ENCODE measurements at places on chromosomes 2 and 18.

GRCh38 chr18:9960258-9960904, 46.6 kb downstream of the VAPA start:
- no peak for DNase-seq

DNA sequence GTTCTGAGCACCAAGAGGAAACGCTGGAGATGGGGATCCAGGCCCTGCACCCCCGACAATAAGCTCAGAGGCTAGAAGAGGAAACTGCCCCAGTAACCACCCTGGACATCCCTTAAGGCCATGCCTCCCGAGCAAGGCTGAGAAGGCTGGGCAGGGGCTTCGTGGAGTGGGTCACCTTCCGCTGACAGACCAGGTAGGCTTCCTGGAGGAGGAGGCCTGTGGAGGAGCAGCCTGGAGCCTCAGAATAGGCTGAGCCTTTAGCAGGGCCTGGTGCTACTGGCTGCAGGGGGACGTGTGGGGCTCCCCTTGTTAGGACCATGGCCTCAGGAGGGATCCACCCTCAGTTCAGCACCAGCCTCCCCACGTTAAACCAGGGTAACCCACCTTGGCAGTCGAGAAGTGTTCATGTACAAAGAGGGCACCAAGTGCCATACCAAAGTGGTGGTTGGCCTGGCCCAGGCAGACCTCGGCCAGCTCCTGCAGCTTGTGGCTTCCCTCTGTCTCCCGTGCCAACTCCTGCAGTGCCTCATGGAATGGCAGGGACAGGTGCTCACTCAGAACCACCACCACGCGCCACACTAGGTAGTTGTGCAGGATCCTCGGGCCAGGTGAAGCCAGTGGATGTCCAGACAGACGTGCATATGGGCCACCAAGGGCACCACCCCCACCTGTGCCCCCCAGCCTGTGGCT, 28.5 kb upstream of the ALPP start:
- DNase-seq = no peak

DNA sequence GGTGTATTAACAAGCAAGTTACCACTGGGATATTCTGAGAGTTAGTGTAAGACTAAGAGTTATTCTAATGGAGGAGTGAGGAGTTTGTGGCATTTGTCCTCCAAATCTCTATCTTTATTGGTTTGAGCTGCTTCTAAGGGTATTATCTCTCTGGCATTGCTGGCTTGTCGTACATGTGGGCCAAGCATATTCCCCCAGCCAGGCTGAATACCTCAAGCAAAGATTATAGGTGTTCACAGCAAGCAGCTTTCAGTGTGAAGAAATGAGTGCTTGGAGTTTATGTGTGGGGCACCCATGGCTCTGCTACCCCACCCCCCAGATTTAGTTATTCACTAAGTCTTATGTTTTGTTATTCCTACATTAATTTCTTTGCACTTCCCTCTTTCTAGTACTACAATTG, 193.6 kb upstream of the FANCL start:
- no peak for DNase-seq

DNA sequence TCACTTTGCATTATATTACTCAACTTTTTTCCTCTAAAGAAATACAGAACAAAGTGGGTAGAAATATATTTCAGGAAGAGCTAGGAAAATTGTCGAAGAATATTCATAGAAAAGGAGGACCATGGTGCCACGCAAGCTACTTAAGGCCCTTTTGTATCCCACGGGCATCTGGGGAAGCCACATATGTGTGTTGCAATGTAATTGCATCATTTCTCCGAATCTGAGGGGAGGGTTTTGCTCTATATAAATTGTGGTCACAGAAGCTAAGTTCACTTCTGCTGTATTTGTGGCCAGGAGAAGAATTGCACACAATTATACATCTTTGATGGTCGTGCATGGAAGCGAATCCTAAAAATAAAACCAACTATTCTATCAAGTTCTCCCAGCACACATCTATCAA, 360.3 kb downstream of the IRS1 start:
- no peak for DNase-seq

- DNase-seq = no peak
Observed at GRCh38 chr2:234998404-234999211, 46.8 kb downstream of the SH3BP4 start.

DNA sequence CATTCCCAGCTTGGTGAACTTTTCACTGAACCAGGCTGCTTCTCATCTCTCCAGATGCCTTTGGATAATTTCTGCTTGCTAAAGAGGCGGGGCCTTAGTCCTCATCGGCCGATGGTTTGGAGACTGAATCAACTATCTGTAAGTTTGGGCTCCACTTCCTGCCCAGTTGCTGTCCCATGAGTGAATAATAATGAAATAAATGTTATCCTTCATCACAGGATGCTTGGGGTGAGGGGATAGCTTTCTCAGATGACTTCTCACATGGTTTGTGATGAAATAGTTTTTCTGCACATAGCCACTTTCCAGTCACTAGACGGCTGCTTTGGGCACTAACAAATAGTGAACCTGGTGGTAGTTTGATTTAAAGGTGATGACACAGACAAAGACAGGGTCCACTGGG, 376.6 kb upstream of the TRIB2 start:
- DNase-seq = no peak

GRCh38 chr2:197028633-197029032, 102.1 kb upstream of the PGAP1 start:
- no peak for DNase-seq

- no peak for DNase-seq
Observed at GRCh38 chr18:48519431-48520100, 19.3 kb upstream of the CTIF start.

DNA sequence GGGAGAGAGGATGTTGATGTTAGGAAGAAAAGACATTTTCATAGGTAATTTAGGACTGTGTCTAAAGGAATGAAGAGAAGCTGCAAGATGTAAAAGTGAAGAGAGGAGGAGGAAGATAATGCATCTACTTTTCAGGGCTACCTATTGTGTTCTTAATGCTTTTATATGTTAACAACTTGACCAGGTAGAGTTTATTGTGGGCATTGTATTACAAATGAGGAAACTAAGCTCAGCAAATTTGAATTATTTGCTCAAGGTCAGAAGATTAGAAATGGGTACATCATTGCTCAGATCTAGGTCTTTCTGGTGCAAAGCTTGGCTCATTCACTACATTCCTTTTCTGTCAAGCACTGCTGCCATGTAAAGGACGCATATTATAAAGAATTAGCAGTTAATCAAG, 441.7 kb downstream of the THSD7B start:
- no peak for DNase-seq

DNA sequence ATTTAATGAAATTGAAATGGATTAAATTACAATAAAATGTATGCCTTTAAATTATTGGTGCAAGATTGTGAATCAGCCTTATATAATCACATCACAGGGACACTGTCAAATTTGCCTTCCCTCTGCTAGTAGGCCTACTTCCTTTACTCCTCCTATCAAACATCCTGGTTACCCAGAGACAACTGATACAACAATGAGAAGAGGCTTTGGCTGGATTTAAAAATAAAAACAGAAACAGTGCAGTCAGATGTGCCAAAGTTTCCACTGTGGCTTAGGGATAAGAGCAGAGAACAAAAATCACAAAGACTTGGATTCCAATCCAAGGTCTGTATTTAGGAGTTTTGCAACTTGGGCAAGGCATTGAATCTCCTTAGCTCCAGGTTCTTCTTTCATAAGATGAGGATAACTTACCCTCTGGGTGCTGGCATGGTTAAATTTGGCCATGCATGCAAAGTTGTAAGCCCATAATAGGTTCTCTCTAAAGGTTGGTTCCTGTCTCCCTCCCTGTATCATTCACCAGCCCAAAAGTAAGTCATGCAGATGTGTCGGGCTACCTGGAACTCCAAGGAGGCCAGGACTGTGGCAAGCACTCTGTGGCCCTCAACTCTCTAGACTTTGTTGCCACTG, 99.3 kb upstream of the LRATD1 start:
- DNase-seq = no peak

DNA sequence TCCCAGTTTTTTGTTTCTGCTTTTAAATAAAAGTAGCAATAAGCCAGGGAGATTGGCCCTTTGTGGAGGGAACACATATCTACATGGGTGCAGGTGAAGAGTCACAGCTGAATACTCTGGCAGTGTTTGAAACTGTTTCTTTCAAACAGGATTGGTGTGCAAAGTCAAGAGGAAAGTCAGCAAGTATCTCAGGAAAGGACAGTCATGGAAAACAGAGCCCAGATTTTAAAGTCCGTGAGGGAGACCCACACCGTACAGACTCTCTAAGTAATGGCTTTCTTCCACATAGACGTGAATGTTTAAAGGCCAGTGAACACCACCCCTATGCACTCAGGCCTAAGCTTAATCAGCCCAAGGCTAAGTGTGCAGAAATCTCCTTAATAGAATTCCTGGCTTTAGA, 95.3 kb downstream of the GFPT1 start:
- no peak for DNase-seq

DNA sequence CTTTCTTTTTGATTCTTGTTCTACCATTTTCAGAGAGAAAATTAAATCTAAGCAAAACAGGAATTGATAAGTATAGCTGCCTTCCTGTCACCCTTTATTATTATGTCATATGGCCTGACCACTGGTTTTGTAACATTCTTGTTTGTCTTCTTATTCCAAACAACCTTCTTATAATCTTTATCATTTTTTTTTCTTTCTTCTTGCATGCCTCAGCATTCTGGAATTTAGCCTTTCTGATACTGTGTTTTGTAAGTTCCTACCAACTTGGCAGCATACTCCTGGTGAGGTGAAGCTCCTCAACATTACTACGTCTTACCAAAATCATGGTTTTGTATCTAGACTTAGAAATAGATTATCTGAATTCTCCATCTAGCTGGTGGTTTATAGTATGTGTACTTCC, 199.2 kb downstream of the CAMKMT start:
- no peak for DNase-seq

GRCh38 chr2:7510353-7510752, 593.1 kb downstream of the RNF144A start:
- no peak for DNase-seq

GRCh38 chr2:216674376-216674775, 21.0 kb downstream of the IGFBP5 start:
- no peak for DNase-seq

GRCh38 chr2:239939736-239940483, 85.2 kb downstream of the NDUFA10 start:
- DNase-seq = no peak

- DNase-seq = no peak
Observed at GRCh38 chr2:196059491-196059960, 9.1 kb downstream of the DNAH7 start.

DNA sequence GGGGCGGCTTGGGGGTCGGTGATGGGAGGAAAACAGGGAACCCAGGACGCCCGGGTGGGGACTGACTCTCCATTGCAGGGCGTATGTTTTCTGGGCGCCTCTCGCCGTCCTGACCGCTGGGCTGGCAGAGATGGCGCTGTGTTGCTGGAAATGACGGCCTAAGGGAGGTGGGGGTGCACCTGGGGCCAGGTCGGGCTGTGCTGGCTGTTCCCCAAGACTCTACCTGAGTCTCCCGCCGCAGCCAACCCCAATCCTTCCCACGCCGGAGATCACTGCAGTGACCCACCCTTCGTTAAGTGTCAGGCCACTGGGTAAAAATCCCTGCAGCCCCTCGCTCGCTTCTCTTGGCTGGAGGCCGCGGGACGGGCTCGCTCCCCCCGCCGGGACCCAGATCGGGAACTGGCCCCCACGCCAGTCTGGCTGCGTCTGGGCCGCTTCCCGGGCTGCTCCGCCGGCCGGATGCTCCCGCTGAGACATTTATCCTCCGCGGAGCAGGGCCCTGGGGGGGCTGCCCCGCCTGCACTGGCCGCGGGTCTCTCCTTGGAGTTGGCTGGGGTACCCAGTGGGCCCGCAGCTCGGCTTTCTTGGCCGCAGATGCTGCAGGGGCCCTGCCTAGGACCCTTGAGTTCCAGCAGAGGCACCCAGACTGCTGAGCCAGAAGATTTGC, 7.8 kb upstream of the ARMC9 start:
- no peak for DNase-seq

GRCh38 chr2:9144617-9145016, 62.0 kb upstream of the ASAP2 start:
- DNase-seq = no peak

DNA sequence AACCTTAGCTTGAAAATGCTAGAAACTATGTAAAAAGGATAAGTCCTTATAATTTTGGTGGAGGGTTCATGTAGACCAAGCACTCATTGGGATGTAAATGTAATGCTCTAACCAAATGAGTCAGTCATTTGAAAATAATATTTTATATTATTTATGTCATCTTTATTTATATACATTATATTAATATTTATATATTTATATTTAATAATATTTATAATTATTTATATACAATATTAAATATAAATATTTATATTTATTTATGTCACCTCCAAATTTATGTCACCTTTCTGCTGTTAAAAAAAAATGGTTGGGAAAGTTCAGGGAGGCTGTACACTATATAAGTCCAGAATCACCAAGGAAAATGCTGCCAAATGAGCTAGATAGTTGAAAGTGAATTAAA, 254.3 kb downstream of the FIGN start:
- DNase-seq = no peak

GRCh38 chr18:2850816-2851215, 4.0 kb downstream of the EMILIN2 start:
- DNase-seq = no peak

- no peak for DNase-seq
Observed at GRCh38 chr18:54148151-54148550, 76.3 kb downstream of the MBD2 start.

All from activated naive CD4-positive, alpha-beta T cell (primary cell).